ENCODE measurements at places on chromosomes 6 and 20.

DNA sequence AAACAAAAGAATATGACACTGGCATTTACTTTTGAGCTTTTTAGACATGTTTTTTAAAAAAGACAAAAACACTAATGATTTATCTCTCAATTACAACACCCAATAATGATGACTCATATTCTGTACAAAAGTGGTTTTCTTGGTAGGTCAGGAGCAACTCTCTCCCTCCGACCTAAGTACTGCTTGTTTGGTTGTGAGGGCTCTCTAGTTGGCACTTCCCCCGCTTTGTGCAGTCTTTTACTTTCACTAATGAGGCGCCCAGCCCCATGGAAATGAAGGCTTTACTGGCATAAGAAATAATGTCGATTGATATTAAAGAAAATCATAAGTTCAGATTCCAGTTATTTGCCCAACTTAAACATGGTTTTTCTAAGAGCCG, 1.3 kb downstream of the KPNA5 start:
- DNase-seq: peak; percentile 19

GRCh38 chr6:13372076-13372475, 43.7 kb upstream of the TBC1D7 start:
- DNase-seq: no peak

DNA sequence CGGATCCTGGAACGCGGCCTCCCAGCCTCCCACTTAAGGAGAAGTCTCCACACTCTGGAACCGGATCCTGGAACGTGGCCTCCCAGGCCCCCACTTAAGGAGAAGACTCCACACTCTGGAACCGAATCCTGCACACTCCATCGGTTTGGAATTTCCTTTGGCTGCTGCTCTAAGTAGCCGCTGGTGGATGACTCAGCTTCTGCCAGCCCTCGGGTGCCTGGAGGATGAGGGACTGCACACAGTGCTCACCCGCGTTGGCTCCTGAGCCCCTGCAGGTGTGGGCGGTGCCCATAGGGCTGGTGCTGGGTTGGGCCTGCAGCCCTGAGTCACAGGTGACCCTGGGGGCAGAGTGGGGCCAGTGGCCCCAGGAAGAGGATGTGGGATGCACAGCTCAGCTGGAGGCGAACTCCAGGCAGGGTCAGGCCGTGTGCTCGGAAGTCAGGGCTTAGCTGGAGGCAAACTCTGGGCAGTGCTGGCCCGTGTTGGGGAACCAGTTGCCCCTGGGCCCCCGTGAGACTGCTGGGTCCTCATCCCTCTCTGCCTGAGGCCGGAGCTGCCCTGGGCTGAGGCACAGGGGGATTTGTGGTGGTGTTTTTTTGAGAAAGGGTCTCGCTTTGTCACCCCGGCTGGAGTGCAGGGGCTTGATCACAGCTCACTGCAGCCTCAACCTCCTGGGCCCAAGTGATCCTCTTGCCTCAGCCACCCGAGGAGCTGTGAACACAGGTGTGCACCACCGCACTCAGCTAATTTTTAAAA, 13.9 kb upstream of the TNFRSF6B start:
- DNase-seq: peak; percentile 96

- DNase-seq: no peak
Measured at GRCh38 chr20:31568773-31569162, 36.3 kb upstream of the ID1 start.

GRCh38 chr20:41137614-41138474, 501 bp downstream of the PLCG1 start:
- DNase-seq: peak; percentile 32

DNA sequence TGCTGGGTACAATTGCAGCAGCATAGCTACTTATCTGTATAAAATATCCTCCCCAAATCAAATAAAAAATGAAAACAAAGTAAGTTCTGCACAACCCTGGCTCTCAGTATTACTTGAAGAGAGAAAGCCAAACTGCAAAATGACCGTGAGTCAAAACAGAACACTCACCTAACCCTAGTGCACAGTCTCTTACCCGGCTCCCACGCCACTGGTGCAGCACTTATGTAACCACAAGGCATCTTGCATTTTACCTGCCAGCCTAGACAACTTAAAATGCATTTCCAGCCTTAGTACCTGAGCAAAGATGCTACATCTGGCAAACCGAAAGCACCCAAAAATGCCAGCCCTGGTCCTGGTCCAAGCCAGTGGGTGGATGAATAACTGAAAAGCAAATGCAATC, 12.4 kb upstream of the SIRPB1 start:
- no peak for DNase-seq

- DNase-seq: peak; percentile 98
Measured at GRCh38 chr6:6686748-6687601, 98.5 kb downstream of the LY86 start.

GRCh38 chr6:152232501-152233151, 404.5 kb downstream of the SYNE1 start:
- DNase-seq: no peak

DNA sequence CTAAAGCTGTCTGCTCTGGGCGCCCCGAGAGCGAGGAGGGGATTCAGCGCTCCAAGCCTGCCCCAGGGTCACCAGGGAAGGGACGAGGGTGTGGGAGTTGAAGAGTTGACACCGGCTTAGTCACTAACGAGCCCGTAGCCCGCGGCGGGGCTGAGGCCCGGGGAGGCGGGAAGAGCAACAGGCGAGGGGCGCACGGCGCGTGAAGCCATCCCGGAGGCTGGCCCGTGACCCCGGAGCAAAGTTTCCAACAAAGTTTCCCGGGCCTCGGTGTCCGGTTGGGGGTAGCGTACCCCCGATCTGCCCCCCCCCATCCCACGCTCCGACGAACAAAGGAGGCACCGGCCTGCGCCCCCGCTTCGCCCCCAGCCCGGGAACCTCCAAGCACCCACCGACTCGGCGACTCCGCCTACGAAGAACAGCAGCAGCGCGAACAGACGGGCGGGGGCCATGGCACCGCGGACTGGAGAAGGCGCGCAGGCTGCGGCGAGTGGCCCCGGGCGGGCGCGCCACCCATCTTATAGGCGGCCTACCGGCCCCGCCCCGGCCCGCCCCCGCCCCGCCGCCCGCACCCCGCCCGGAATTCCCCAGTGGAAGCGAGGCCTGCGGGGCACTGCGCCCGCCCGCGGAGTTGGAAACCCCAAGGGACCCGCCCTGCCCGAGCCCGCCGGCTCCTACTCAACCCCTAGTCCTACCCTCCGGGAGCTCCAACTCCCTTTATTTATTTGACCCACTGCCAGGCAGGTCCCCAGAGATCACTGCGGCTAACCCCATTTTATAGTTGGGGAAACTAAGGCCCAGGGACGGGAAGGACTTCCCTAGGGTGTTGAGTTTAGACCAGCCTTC, at the start of gene SDC4:
Gene SDC4, minus strand, starts transcription at position 489 of the 843 bp plus-strand sequence. Its CDS starts 40 bp downstream, at position 449.
- DNase-seq: peak; percentile 80

DNA sequence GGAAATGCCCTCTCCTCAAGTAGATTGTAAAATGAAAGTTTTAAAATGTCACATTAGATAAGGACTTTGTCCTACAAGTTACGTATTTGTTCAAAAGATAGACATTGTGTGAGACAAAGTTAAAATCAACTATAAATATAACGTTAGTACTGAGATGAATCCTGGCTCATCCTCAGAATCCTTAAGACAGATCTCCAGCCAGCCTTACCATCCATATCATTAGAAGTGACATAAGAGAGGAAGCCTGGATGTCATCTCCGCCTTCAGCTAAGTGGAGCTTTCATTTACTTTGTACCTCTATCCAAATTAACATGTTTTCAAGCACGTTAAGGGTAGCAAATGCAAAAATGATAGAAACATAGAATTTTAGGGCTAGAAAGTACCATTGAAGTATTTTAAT, 59.1 kb downstream of the SCAF8 start:
- no peak for DNase-seq

DNA sequence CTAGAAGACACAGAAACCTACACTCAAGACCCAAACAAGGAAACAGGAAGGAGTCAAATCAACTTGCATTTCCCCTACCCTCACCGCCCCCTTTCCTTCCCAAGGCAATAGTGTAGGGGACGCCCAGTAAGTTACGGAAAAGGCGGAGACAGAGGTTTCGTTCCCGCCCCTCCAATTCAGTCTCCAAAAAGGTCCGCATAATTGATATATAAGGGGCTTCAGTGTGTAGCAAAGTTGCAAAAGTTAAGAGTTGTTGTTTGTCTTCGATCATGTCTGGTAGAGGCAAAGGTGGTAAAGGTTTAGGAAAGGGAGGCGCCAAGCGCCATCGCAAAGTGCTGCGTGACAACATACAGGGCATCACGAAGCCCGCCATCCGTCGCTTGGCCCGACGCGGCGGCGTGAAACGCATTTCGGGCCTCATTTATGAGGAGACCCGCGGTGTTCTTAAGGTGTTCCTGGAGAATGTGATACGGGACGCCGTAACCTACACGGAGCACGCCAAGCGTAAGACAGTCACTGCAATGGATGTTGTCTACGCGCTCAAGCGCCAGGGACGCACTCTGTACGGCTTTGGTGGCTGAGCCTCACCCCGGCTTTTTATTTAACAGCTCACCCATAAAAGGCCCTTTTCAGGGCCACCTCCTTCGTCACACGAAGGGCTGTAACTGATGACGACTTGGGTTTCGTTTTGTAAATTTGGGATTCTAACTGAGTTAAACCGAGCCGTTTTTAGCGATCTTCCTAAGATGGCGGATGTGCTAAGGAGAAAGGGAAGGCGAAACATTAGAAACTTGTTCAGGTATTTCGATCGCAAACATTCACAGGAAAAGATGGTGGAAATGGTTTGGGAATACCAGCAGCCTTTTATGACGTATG, 124.6 kb upstream of the BTN3A2 start:
- no peak for DNase-seq

DNA sequence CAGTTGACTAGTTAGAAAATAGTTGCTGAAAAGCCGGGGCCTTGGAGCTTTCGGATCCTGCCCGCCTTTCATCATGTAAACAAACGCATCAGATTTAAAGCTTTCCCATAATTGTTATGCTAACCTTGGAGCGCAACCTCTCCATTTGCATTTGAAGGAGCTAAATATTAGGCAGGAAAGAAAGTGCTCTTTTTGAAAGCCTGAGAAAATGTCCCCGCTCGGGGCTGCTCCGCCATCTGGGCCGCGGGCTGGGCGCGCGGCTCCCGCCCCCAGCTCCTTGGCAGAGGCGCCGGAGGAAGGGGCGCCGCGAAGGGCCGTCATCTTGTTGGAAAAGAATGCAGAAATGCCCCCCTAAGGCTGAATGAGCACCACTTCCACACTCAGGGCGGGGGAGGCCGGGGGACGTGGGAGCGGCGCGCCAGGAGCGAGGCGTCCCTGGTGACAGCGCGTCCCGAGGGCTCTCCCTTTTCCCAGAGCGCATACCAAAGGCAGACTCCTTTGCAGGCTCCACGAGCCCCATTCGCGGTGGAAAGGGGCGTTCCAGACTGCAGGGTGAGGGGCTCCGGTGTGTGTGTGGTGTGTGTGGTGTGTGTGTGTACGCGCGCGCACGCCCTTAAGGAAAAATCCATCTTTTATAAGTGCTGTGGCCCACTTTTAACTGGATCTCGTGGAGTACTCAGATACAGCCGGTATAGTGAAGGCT, 145.6 kb upstream of the ID4 start:
- no peak for DNase-seq
